ENCODE measurements at places on chromosomes 7 and 10.

- no peak for DNase-seq
Measured at GRCh38 chr7:33596686-33597085, 308.7 kb upstream of the BMPER start.

- no peak for DNase-seq
Measured at GRCh38 chr7:51121931-51122425, 194.6 kb downstream of the COBL start.

GRCh38 chr7:24457219-24457558 lies 116.1 kb upstream of the PALS2 start:
- no peak for DNase-seq

DNA sequence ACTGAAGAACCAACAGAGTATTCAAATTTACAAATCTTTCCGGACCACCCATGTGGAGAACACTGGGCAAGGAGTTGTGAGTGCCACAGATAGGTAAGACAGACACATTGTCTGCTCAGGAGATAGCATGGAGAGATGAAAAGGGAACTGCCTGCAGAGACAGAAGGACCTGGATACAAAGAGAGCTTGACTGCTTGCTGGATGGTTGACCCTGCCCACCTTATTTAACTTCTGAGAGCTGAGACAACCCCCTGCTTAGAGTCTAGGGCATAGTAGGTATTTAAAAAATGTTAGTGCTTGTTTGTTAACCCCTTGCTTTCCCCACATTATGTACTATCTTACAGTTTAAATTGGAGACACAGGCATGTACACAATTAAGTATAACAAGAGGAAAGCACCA lies 314.1 kb downstream of the THSD7A start:
- no peak for DNase-seq

GRCh38 chr10:21527598-21528235 lies 2.2 kb upstream of the SKIDA1 start:
- DNase-seq, result no peak

- no peak for DNase-seq
Measured at GRCh38 chr10:78566284-78567111, 502.3 kb upstream of the ZMIZ1 start.

Measured in AG04450 (cell line).